ENCODE measurements at places on chromosomes 7 and 10.

DNA sequence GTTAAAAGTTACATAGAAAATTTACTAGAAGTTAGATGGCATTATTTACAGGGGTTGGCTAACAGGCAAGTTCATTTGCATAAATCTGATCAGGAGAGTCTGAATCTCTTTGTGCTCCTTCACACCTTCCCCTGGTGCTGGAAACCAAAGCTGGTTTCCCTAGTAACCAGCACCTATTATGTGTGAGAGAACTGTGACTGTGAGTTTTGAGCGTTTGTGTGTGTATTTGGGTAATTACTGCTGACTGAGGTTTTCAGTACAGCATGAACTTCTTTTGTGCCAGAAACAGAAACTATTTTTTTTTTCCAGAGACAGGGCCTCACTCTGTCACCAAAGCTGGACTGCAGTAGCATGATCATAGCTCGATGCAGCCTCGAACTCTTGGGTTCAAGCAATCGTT, 10.3 kb upstream of the IFIT1B start:
- DNase-seq, result no peak

DNA sequence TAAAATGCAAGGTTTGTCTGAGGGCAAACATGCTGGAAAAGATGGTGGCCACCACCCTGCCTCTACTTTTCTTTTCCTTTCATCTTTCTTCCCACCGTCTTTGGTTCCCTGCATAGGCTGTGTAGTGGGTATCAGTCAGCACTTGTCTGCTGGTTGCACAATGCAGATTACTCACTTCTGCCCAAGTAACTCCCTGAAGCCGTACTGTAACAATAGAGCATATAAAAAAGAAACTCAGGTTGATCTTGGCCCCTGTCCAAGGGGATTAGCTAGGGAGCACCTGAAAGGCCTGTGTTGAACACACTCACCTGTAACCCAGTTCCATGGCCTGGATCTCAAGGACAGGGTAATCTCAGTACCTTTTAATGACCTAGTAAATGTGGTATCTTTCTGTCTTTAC, 533.0 kb upstream of the GALNT17 start:
- peak; percentile 67 for DNase-seq

- DNase-seq, result no peak
Observed at GRCh38 chr10:33937036-33937730, 602.7 kb upstream of the NRP1 start.

DNA sequence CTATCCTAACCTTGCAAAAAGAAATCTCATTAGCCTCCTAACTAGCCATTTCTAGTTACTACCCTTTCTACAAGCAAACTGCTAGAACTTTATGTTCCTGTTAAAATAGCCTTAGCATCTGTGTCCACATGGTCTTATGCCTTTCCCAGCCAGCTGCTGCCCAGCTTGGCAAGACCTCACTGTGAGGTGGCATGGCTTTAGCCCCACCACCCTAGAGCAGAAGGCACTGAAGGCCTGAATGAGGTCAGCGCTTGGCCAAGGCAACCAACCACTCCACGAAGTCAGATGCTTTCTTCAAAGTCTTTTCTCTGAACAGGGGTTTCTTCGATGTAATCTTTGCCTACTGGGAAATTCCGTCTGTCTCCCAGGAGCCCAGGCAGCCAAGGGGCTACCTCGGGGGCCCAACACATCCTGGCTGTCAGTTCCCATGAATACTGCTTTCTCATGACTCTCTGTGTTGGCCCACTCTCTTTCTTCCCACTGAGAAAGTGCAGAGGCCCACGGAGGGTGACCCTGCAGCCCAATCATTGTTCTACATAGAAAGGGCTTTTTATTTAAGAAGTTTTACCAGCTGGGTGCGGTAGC, 41.6 kb downstream of the POLR3A start:
- no peak for DNase-seq

DNA sequence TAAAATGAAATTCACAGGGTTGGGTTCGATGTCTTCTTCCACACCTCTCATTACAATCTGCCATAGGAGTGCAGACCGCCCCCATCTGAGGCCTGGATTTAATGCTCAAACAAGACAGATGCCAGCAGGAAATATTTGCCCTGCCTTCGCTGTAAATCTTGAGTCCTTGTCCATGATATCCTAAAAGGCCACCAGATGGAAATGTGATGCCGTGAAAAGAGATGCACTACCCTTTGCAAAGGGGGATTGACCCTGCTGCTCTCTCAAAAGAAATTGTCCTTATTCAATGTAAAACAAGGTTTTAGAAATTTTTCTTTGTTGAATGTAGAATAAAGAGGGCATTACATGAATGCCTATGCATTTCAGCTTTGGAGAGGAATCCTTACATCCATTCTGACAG, 37.5 kb downstream of the AGAP4 start:
- DNase-seq, result no peak

- DNase-seq, result no peak
Observed at GRCh38 chr10:127976701-127977356, 69.9 kb downstream of the PTPRE start.

GRCh38 chr10:112792487-112793201, 157.4 kb upstream of the TCF7L2 start:
- DNase-seq, result no peak

- no peak for DNase-seq
Observed at GRCh38 chr10:72095195-72095594, 6.8 kb upstream of the SPOCK2 start.

- no peak for DNase-seq
Observed at GRCh38 chr7:79282882-79283602, 170.4 kb downstream of the MAGI2 start.

GRCh38 chr7:97680622-97681021, 51.3 kb upstream of the TAC1 start:
- DNase-seq, result no peak

Data from NCI-H2029 (cell line).